ENCODE measurements at places on chromosomes 1 and 21. TPM values are rescaled to one million over a fixed set of nuclear protein-coding genes. Genes with fewer than 3 reads are reported as not detected.
A peak's percentile ranks its signal among the peaks of the same experiment; 100 is the strongest.

Gene NECAP2
- total RNA-seq: 71.4 TPM

Gene CDCP2
- not detected for total RNA-seq

Gene OR2L3
- not detected for total RNA-seq

Gene PTPN22
- 0.78 TPM for total RNA-seq

Gene DTL
- total RNA-seq: 4.8 TPM

Gene NEXN
- 0.60 TPM for total RNA-seq

DNA sequence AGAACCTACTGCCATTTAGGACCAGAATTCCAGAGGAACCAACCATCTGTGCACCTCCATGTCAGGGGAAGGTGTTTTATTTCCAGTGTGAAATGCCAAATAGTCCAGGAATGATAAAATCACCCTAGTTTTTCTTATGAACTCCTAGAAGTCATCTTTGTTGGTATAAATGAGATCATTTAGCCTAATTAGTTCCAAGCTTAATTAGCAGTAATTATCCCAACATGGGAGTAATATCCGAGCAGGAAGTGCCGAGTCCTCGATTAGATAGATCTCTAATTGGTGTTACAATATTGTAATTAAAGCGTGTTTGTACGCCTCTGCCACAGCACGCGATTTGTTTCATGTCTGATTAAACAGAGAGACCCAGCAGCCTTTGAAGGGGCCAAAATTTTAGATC is 33.1 kb downstream of the BCL9 start:
- no peaks in the 10 kb centered on the region for H3K27me3 ChIP-seq
- no peaks in the 10 kb centered on the region for H3K36me3 ChIP-seq
- DNase-seq: no peak

DNA sequence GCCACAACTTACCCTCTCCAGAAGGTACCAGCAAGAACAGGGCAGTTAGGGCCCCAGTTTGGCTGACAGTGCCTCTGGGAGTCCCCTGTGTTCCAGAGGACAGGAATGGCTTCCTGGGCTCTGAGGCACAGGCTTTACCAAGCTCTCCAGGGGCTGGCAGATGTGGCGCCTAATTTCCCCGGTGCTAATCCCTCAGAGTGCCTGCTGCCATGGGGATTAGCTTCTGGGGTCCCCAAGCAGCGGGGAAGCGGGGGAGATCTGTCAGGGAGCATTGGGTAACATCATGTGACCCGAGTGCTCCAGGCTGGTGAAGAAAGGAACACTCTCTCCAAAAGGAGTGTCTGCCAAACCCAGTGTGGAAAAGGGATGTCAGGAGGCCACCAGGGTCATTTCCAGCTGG is at the start of gene LACTBL1:
Gene LACTBL1 (minus strand): TSS at position 107 of the 400 bp plus-strand sequence. CDS start 550 bp downstream, outside the sequence.
- no peak within 1 kb of the TSS for H3K27ac ChIP-seq
- no peak within 1 kb of the TSS for H3K4me3 ChIP-seq
- H3K4me1 ChIP-seq: peaks cover 12% of the 10 kb centered on the region
- DNase-seq: no peak

DNA sequence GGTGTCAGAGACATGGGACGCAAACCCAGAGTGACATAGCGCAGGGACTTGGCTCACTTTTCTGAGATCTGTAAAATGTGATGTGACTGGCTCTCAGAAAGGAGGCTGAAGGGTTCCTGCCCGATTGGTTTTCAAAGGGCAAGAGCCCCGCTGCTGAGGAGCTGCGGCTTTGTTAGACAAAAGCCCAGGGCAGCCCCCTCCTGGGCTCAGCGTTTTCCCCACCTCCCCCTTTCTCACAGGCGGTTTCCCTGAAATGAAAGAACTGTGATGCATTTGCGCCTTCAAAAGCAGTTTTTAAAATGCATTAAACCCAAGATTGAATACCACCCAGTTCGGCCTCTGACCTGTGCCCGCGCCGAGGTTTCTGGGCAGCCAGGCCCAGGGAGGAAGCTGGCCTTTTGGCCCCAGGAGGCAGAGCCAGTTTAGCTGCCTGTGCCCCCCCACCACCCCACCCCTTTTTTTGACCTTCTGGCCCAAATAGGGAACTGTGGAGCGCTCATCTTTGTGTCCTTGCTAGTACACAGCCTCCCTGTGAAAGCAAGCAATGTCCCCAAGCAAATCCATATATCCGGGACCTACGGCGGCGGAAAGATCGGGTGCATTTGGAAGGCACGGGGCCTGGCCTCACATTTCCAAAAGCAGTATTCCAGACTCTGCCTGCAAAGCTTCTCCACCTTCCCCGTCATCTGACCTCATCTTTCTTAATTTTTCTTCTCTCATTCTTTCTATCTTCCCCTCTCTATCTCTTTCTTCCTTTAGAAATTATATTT is 28.6 kb downstream of the CD247 start:
- no peaks in the 10 kb centered on the region for H3K36me3 ChIP-seq
- DNase-seq: no peak
- H3K27me3 ChIP-seq: peaks cover 22% of the 10 kb centered on the region
- no peak overlapping the region for H3K4me3 ChIP-seq
- H3K27ac ChIP-seq: no peak overlapping the region
- H3K4me1 ChIP-seq: no peaks in the 10 kb centered on the region

GRCh38 chr1:96364576-96364975 is 357.0 kb upstream of the PTBP2 start:
- H3K27me3 ChIP-seq: no peaks in the 10 kb centered on the region
- H3K4me1 ChIP-seq: peaks cover 9% of the 10 kb centered on the region
- no peaks in the 10 kb centered on the region for H3K36me3 ChIP-seq
- no peak overlapping the region for H3K4me3 ChIP-seq
- no peak for DNase-seq

DNA sequence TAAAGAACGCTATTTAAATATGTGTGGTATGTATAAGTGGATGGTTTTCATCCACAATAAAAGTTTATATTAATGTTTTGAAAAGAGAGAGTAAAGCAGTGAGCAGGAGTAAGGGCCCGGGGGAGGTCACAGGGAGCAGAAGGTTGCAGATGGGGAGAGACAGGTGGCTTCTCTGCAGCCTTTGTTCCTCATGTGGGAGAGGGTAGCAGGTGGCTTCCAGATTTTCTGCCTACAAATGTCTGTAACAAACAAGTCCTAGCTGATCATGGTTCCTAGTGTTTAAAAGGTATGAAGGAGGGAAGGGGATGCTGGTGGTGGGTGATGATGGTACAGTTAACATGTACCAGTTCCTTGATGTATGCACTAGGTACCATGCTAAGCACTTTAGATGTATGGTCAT is 18.8 kb downstream of the QSOX1 start:
- H3K27me3 ChIP-seq: no peaks in the 10 kb centered on the region
- H3K4me1 ChIP-seq: peaks cover 39% of the 10 kb centered on the region
- H3K36me3 ChIP-seq: peaks cover 4% of the 10 kb centered on the region
- DNase-seq: no peak

DNA sequence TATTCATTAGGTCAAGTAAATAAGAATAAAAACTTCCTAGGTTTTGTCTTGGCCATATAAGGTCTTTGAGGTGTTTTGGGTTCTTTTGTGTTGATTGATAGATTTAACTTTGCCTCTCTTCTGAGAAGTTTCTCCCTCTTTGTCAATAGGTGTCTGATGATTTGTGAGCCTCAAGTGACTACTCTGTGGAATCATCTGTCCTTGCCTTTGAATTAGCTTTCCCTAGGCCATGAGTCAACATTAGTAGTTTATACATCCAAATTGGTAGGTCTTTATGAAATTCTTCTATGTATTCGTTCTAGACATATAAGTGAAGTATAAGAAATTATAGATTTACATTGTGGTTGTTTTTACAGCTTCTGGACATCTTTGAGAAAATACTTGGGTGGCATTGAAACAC is 864.4 kb downstream of the USP25 start:
- H3K36me3 ChIP-seq: no peaks in the 10 kb centered on the region
- no peaks in the 10 kb centered on the region for H3K27me3 ChIP-seq
- H3K4me3 ChIP-seq: no peak overlapping the region
- H3K27ac ChIP-seq: no peak overlapping the region
- no peak for DNase-seq
- peaks cover 3% of the 10 kb centered on the region for H3K4me1 ChIP-seq

DNA sequence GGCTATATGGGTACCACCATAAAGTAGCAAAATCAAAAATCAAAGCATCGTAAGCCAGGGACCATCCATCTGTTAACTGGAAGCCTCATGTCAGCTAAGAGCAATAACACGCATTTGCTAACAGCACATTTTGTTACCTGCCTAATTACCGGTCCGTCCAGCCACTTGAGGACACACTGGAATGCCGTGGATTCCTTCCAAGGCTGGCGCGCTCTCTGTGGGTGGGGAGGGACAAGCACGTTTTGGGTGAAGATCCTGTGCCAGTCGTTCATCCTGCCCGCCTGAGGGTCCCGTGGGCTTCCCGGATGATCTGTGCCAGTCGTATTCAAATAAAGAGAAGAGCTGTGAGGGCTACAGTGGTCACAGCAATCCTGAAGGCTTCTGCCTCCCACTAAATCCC is 6.2 kb downstream of the NPHP4 start:
- peaks cover 7% of the 10 kb centered on the region for H3K4me1 ChIP-seq
- H3K27me3 ChIP-seq: no peaks in the 10 kb centered on the region
- DNase-seq: no peak
- peaks cover 7% of the 10 kb centered on the region for H3K36me3 ChIP-seq

GRCh38 chr21:41767606-41768436 is 969 bp upstream of the RIPK4 start:
- no peaks in the 10 kb centered on the region for H3K36me3 ChIP-seq
- peaks cover 55% of the 10 kb centered on the region for H3K4me1 ChIP-seq
- no peak for DNase-seq
- H3K4me3 ChIP-seq: peak overlapping the region; percentile 72
- H3K27me3 ChIP-seq: peaks cover 77% of the 10 kb centered on the region
- H3K27ac ChIP-seq: no peak overlapping the region

DNA sequence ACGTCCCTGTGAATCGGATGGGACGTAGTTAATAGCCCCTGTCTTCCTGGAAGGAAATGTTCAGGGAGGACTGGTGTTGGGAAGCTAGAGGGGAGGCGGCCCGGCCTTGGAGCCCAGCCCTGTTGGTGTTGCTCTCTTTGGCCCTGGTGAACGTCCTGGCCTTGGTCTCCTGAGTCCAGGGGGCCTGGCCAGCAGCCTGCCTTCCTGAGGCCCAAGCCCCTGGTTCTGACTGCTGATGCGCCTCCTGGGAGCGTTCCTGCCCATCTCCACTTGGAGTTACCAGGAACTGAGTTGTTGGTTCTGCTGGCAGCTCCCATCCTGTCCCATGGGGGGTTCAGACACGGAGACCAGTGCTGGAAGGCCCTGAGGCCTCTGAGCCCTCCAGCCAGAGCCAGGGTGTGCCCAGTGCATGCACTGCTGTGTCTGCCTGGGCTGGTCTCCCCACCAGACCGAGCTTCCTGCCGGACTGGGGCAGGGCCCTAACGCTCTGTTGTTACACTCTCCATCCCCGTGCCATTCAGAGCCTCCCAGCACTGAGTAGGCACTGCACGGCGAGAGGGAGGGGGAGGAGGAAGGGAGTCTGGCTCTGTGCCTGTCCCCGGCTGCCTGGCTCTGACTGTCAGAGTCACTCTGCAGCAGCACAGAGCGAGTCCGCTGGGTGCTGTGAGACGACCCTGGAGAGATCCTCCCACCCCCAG is 382.5 kb upstream of the VAMP3 start:
- H3K4me1 ChIP-seq: peaks cover 17% of the 10 kb centered on the region
- no peaks in the 10 kb centered on the region for H3K36me3 ChIP-seq
- no peaks in the 10 kb centered on the region for H3K27me3 ChIP-seq
- H3K27ac ChIP-seq: peak overlapping the region; percentile 72
- peak; percentile 75 for DNase-seq

- no peaks in the 10 kb centered on the region for H3K27me3 ChIP-seq
- peaks cover 39% of the 10 kb centered on the region for H3K4me1 ChIP-seq
- DNase-seq: no peak
- no peaks in the 10 kb centered on the region for H3K36me3 ChIP-seq
- peak overlapping the region; percentile 83 for H3K4me3 ChIP-seq
These were observed 441 bp downstream of the YARS1 start for GRCh38 chr1:32816676-32817158.

All from suprapubic skin (tissue), 4 donors.